ENCODE measurements at places on chromosomes 2 and 18. TPM values are rescaled to one million over a fixed set of nuclear protein-coding genes. Genes with fewer than 3 reads are reported as not detected.

OR6B2 gene
- total RNA-seq = 0.23 TPM

ALLC gene
- total RNA-seq = 0.26 TPM

FAM237A gene
- total RNA-seq = not detected

PER2 gene
- total RNA-seq = 5.5 TPM

AMER3 gene
- total RNA-seq = 0.18 TPM

PTGR3 gene
- 26.3 TPM for total RNA-seq

VWA3B gene
- not detected for total RNA-seq

RMND5A gene
- 40.2 TPM for total RNA-seq

CGREF1 gene
- total RNA-seq = not detected

MAP4K3 gene
- total RNA-seq = 51.1 TPM

TTN gene
- total RNA-seq = 3.8 TPM

MARS2 gene
- total RNA-seq = 13.5 TPM

DNAJC5G gene
- not detected for total RNA-seq

ATP6V1B1 gene
- total RNA-seq = not detected

EPB41L3 gene
- total RNA-seq = 16.8 TPM

CHN1 gene
- total RNA-seq = 26.3 TPM

MC2R gene
- not detected for total RNA-seq

ARHGEF33 gene
- 0.69 TPM for total RNA-seq
